ENCODE measurements at places on chromosomes 2 and 18.

DNA sequence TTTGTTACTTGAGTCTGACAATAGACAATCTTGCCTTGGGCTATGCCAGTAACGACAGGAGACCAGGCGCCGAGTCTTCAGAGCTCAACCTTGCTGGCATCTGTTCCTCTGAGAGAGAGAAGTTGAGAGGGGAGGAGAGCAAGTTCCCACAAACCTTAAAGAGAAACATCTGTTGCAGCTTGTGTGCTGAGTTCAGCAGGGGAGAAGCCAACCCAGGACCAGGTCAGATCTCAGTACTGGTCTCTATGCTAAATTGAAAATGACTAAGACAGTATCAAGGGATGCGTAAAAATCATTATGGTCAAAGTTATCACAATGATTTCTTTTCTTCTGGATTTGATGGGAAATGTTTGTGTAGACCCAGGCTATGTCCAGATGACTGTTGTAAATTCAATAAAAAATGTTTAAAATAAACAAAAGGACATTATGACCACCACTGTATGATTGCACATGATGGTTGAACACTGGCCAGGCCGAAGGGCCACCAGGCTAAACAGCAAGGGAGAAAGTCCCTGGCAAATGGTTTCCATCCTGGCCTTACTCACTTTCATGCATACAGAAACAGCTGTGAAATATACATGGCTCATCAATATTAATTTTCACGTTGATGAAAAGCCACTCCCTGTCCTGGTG is 100.3 kb upstream of the PMAIP1 start:
- no peak for DNase-seq

GRCh38 chr18:41630232-41630886 is 324.7 kb upstream of the PIK3C3 start:
- no peak for DNase-seq

GRCh38 chr2:190990132-190990531 is 23.8 kb downstream of the STAT1 start:
- no peak for DNase-seq

- DNase-seq: no peak
Observed at GRCh38 chr2:119751706-119752105, 8.0 kb upstream of the PTPN4 start.

GRCh38 chr2:205593891-205594290 is 88.4 kb upstream of the NRP2 start:
- no peak for DNase-seq

- no peak for DNase-seq
Observed at GRCh38 chr18:46567196-46567595, 89.8 kb downstream of the LOXHD1 start.

DNA sequence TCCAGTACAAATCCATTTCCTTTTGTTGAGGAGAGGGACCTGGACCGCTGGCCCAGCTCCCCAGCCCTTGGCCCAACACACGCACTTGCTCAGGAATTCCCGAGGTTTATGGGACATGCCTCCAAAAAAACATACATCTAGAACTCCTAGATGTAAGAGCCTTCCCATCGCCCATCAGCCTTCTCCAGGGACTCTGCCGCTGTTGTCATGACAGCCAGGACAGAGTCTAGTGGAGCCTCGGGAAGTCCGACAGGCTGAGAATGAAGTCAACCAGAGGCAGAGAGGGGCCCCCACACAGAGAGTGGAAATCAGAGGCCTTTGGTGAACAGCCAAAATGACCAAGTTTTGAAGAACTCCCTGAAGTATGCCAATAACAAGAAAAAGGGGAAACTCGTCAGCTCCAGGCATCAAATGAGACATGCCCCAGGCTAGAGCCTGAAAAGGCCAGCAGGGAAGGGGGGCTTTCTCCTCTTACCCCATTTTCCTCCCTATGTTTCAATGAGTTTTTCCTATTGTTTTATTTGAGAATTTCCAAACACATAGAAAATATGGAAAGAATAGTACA is 43.2 kb upstream of the CAB39 start:
- no peak for DNase-seq

GRCh38 chr2:173191601-173192000 is 116.0 kb downstream of the MAP3K20 start:
- DNase-seq: no peak

DNA sequence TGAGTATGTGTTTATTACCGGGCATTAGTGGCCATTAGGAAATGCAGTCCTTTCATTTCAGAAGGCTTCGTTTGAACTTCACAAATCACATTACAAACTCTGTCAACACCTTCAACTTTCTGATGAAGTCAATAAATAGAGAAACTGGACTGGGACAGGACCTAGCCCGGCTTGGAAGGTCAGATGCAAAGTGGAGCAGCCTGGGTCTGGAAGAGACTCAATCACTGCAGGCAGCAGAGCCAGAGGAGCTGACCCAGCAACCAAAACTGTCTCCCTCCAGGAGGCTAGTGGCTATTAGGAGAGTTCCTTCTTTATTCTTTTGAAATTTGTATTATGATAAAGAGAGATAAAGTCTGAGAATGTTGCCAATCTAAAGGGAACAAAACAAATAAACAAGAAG is 167.2 kb upstream of the SPOPL start:
- no peak for DNase-seq

DNA sequence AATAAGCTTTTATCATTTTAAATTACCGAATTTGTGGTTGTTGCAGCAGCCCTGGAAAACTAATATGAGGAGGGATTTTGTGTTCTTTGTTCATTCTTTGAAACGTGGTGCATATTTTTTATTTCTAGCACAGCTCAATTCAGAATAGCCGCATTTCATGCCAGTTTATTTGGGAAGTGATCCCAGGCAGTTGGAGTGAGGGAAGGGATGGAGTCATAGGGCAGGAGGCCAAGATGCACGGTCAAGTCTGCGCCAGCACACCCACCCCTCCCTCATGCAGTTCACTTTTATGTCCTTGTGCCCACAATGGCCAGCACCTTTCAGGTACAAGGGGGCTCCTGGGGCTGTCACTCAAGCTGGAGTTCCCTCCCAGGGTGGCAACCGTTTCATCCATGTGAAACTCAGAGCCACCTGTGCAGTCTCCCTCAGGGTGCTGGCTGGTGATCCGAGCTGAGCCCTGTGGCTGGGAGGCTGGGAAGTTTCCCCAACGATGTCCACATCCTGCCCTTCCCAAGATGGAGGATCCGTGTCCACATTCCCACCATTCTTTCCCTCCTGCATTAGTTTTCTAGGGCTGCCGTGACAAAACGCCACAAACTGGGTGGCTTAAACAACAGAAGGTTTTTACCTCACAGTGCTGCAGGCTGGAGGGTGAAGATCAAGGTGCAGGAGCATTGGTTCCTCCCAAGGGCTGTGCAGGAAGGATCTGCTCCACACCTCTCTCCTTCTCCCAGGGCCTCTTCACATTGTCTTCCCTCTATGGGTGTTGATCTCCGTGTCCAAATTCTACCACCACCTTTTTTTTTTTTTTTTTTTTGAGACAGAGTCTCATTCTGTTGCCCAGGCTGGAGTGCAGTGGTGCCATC is 68.5 kb upstream of the ITGA6 start:
- no peak for DNase-seq

- no peak for DNase-seq
Observed at GRCh38 chr18:21316296-21316695, 74.3 kb downstream of the GREB1L start.

DNA sequence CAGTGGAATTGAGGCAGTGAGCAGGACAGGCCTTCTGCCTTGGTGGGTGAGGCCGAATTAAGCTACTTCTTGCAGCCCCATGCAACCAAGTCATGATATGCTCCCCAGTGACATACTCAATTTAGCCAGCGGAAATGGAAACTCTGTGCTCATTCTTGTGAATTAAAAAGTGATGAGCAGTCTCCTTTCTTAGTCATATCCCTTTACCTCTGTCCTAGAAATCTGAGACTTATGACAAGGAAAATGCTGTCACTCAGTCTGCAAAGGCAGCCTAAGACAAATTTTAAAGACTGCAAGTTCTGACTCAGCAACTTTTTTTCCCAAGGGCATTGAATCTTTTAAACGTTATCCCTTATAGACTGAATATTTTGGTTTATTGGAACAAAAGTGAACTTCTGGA is 218.2 kb downstream of the SH3BP4 start:
- no peak for DNase-seq

- DNase-seq: no peak
Observed at GRCh38 chr18:51727780-51728179, 530.3 kb upstream of the MEX3C start.

GRCh38 chr2:200212862-200213425 is 93.5 kb upstream of the SPATS2L start:
- DNase-seq: no peak

- DNase-seq: no peak
Observed at GRCh38 chr18:9120796-9121195, 15.8 kb upstream of the ANKRD12 start.

- no peak for DNase-seq
Observed at GRCh38 chr2:160507046-160507407, 13.4 kb upstream of the RBMS1 start.

Measured in activated B cell treated with CpG ODN at 0.5 μM for 24 hours (primary cell).